ENCODE measurements at places on chromosomes 11 and 22.

DNA sequence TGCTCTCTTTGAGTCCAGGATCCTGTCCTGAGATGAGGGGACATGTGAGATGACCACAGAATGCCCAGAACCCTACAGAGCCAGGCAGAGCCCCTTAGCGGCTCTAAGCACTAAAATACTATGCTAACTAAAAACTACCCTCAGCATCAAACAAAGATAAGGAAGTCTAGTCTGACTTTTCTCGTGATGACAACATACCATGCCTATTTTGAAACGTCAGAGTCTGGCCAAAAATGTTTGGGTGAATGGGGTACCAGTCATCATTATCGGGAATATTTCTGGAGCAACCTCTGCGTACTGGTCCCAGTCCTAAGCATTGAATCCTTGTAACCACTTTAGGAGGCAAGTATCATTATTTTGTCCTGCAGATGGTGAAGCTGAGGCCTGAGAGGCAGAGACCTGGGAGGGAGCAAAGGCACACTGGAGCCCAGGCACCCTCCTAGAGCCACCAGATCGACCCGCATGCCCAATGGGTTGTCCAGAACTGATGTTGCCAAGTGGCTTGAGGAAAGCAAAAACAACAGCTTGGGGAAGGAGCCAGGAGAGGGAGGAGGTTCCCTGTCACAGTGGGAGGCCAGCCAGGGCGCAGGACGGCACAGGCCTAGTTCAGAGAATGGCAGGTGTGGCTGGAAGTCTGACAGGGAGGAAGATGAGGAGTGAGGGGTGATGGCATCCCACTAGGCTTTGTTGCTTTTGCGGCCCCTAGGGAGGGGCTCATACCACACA is 7.2 kb upstream of the OSM start:
- DNase-seq, result no peak

DNA sequence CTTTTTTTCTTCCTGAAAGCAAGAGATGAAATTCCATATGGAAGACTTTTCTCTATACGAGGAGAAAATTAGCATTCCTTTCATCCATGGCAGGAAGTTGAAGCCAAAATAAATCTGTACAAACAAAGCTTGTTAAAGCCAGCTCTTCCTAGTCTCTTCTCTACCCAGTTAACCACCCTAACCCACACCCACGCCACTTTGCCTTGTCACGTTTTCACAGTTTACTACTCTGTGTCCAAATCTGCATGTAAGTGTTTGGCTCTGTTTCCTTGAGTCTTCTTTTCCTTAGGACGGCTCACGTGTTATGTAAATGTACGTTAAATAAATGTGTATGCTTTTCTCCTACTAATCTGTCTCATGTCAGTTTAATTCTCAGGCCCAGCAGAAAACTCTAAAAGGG is 7.1 kb upstream of the HMOX1 start:
- no peak for DNase-seq

GRCh38 chr22:48627203-48627602 is 1200.5 kb downstream of the BRD1 start:
- DNase-seq, result no peak

DNA sequence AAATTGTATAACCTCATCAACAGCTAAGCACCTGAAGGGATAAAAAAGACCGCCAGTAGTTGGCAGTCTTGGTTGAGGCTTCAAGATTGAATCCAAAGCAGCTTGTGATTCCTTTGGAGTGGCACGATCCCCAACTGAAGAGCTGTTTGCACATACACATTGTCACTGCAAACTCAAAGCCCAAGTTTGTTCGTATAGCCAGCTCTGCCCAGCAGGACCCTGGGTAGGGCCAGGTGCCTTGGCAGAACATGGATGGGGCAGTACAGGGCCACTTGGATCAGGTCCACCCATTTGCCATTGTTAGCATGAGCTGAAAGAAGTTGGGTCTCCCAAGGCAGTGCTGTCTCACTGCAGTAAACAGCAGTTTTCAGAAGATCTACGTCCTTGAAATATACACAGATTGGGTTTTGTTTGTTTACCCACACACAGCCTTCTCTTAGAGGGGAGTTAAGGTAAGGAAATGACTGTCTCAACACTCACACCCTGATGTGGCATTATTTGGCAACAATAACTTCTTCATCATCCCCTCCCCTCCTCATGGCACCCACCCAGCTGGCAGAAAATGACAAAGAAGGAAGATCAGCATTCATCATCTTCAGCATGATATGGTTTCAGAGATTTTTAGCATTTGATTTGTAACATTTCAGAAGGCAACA is 132.9 kb downstream of the COMMD9 start:
- DNase-seq, result no peak

DNA sequence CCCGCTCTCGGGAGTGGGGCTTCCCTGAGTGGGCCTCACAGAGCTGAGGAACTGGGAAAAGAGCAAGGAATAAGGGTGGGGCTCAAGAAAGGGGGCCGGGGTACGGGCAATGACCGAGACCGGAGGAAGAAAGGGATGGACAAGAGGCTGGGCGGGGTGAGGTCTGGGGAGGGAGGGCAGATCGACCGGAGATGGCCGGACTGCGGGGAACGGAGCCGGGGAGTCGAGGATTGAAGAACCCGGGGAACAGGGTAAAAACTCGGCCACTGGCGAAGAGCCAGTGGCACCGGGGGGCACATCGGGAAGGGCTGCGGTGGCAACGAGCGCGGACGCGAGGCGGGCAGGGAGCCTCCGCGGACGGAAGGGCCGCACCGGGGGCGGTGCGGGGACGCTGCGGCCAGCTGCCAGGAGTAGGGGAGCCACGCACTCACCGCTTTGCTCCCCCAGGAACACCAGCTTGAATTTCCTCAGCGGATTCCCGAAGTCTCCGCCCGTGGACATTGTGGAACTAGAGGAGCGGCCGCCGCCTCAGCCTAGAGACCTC is 667 bp downstream of the RAB6A start:
- no peak for DNase-seq

DNA sequence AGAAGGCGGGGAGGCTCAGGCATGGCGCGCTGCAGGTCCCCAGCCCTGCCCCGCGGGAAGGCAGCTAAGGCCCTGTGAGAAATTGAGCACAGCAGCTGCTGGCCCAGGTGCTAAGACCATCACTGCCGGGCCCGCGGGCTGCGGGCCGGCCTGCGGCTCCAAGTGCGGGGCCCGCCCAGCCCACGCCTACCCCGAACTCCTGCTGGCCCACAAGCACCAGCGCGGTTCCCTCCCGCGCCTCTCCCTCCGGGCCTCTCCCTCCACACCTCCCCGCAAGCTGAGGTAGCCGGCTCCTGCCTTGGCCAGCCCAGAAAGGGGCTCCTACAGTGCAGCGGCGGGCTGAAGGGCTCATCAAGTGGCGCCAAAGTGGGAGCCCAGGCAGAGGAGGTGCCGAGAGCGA is 4.6 kb upstream of the RDX start:
- DNase-seq, result no peak

GRCh38 chr11:28584992-28585391 is 476.8 kb downstream of the METTL15 start:
- no peak for DNase-seq

DNA sequence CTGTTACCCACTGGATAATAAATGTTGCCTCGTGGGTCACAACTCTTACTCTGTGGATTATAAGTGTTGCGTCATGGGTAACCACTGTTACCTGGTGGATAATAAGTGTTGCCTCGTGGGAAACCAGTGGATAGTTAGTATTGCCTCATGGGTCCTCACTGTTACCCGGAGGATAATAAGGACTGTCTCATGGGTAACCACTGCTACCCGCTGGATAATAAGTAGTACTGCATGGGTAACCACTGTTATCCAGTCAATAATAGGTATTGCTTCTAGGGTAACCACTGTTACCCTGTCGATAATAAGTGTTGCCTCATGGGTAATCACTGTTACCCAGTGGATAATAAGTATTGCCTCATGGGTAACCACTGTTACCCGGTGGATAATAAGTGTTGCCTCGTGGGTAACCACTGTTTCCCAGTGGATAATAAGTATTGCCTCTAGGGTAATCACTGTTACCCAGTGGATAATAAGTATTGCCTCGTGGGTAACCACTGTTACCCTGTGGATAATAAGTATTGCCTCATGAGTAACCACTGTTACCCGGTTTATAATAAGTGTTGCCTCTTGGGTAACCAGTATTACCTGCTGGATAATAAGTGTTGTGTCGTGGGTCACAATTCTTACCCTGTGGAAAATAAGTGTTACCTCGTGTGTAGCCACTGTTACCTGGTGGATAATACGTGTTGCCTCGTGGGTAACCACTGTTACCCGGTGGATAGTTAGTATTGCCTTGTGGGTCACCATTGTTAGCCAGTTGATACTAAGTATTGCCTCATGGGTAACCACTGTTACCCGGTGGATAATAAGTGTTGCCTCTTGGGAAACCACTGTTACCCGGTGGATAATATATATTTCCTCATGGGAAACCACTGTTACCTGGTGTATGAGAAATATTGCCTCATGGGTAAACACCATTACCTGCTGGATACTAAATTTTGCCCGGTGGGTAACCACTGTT is 15.7 kb upstream of the NXPE4 start:
- no peak for DNase-seq

DNA sequence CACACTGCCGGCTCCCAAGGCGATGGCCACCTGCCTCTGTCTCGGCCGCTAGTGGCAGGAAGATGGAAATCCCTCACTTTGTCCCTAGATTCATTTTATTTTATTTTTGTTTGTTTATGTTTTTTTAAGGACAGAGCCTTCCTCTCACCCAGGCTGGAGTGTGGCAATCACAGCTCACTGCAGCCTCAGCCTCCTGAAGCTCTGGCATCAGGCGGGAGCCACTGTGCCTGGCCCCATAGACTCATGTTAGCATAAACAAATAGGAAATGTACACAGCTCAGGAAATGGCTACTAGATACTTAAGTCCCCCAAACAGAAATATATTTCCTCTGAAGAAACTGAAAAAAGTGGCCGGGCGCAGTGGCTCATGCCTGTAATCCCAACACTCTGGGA is 3.5 kb downstream of the TMEM80 start:
- DNase-seq, result no peak

GRCh38 chr11:91800208-91800914 is 424.3 kb upstream of the FAT3 start:
- DNase-seq, result no peak

DNA sequence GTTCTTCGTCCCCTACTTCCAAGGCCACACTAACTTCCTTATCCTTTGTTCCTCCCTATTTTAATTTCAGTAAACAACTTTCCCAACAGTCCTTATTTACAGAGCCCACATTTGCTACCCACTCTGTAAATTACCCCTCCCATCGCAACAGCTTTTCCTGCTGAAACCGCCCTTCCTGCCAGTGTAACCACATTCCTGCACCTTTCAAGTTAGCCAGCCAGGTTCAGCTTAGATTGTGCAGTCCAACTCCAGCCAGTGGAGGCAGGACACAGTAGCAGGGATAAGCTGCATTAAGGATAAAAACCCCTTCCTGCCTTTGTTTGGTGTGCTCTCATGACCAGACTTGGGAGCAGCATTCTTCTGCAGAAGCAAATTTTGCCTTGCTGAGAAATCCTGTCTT is 768.3 kb upstream of the ARHGAP42 start:
- no peak for DNase-seq

GRCh38 chr22:35159343-35159742 is 93.4 kb downstream of the ISX start:
- DNase-seq, result no peak

GRCh38 chr11:41245704-41246398 is 213.6 kb downstream of the LRRC4C start:
- DNase-seq, result no peak

DNA sequence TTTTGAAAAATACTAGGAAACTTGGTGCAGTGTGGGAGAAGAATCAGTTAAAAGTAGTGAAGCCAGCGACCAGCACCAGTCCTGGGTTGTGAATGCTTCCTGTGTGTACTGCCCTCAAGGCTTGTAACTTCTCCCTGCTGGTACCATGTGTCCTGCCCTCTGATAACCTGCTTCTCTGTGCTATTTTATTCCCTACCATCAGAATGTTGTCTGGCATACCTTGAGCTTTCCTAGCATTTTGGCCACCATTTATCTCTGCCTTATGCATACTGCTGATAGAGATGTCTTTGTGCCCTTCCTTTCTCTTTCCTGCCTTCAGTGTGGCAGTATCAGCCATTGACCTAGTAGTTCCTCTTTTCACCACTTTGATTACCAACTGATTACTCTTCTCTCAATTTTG is 2.0 kb downstream of the GTF2H1 start:
- DNase-seq, result no peak

GRCh38 chr11:67675058-67675747 is 780 bp upstream of the ALDH3B2 start:
- DNase-seq, result no peak

DNA sequence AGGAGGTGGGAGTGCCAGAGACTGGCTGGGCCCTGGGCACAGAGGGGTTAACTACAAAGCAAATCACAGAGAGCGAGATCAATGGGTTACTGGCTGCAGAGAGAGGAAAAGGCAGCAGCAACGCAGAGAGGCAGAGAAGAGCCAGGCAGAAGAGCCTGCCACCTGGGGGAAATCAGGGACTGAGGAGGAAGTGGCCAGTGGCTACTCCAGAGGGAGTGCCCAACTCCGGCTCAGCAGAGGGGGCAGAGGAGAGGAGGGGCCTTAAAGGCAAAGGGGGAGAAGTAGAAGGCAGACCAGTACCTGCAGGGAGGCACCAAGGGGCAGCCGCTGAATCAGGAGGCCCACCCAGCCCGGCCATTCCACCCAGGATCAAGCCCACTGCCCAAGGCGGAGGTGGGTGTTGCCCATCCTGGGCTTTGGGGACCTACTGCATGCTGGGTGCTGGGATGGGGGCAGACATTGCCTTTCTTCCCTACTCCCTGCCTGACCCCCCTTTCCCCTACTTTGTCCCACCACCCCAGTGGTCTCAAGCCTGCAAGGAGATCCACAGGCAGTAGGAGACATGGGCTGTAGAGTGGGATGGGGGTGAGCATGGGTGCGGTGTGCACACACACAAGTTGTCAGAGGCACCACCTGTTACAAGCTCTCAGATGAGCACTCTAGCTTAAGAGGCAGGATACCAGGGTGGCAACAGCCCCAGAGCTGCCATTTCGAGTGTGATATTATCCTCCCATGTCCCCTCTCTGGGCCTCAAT is 926 bp upstream of the GALR3 start:
- no peak for DNase-seq

- no peak for DNase-seq
Measured at GRCh38 chr11:78192223-78192719, 3.6 kb downstream of the USP35 start.

DNA sequence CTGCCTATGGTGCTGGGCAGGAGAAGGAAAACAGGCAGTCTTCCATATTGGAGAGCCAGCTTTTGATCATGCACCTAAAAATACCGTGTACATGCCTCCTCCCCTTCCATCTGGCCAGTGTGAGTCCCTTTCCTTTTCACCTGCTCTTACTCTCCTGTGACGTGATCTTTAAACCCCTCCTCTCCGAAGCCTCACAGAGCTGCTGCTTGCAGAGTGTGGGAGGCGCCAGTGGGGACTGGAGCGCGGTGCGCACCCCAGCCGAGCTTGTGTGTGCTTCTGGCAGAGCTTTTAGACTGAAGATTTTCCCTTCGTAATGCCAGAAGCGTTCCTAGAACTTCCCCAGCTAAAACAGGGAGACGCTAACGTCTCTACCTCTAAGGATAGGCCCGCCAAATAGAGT is 29.8 kb downstream of the MUC6 start:
- no peak for DNase-seq

GRCh38 chr22:29670626-29671025 is 49.2 kb upstream of the CABP7 start:
- DNase-seq, result no peak

All from stimulated activated CD8-positive, alpha-beta memory T cell treated with anti-CD3 and anti-CD28 coated beads, Interleukin-7, amount 100 ng/mL, for 1 hour (primary cell).